Central memory CD4-positive, alpha-beta T cell (primary cell): ENCODE measurements at places on chromosomes 3 and 15.

DNA sequence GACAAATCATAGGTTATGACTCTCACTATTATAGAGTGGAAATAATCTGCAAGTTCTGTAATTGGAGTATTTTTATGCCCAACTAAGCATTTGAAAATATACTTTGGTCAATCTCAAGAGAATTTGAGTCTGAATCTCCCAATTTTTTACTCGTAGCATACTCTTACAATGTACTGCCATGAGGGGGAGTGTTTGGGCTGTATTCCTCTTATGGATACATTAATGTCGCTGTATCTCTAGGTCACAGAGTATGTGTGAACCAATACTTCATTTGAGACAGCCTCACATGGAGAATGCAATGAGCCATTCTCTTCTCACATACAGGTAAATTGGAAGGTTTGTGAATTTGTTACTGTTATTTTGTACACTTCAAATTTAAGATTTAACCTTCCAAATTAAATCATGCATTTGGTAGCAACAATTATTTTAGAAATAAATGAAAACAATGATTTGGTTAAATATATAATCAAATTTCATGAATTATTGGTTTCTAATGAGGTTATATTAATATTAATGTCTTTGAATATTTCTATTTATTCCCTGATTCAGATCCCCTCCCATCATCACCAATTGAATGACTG is 5.5 kb upstream of the CD200 start:
- DNase-seq, result peak; percentile 49

- no peak for DNase-seq
Measured at GRCh38 chr3:15385901-15386653, 41.3 kb downstream of the METTL6 start.

GRCh38 chr15:52308446-52309153 is 13.0 kb upstream of the MYO5C start:
- no peak for DNase-seq

DNA sequence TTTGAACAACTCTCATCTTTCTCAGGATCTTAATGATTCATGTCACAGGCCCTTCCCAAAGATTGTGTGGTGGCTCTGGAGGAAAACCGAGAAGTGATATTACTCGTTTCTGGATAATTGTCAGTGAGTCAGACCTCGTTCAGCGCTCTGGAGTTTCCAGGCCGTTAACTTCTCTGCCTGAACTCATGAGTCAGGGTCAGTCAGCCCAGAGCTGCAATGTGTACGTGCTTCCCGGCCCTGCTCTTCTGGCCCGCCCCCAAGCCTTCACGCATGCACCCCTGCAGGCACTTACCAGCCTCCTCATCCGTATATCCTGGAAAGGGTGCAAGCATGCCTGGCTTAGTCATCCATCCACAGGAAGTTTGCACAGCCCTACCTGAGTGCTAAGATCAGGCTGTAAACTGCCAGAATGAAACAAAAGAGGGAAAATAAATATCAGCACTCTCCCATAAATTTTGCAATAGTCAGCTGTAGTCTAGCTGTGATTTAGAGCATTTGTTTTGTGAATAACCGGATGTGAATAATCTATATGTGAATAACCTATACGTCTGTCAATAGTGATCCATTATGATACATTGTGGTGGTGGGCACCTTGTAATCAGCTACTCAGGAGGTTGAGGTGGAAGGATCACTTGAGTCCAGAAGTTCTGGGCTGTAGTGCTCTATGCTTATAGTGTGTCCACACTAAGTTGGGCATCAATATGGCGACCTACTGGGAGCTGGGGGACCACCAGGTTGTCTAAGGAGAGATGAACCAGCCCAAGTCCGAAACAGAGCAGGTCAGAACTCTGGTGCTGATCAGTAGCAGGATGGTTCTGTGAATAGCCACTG is 35.3 kb upstream of the SEMA4B start:
- DNase-seq, result no peak

DNA sequence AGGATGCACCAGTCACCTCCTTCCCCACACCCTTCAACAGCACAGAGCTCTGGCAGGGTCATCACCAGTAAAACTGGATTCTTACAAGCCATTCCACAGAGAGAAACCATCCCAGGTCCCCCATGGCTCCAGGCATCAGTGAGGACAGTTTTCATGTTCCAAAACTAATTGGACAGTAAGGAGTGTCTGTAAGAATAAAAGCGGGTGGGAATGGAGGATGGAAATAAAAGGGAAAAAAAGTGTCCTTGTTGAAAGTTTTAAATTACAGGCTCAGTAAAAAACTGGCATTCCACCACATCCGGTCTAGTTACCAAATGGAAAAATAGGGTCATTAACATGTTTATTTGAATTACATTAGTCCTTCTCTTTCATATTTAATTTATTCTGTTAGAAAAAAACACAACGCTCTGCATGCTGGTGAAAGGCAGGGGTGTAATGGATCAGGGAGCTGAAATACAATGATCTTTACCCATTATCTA is 117.4 kb downstream of the TIGIT start:
- DNase-seq, result no peak

DNA sequence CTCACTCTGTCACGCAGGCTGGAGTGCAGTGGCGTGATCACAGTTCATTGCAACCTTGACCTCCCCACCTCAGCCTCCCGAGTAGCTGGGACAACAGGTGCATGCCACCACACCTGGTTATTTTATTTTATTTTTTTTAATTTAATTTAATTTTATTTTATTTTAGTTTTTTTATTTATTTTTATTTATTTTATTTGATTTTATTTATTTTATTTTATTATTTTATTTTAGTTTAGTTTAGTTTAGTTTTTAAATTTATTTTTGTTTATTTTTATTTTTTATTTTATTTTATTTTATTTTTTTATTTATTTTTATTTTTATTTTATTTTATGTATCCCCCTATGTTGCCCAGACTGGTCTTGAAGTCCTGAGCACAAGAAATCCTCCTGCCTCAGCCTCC is 202.3 kb upstream of the SLCO3A1 start:
- DNase-seq, result no peak

DNA sequence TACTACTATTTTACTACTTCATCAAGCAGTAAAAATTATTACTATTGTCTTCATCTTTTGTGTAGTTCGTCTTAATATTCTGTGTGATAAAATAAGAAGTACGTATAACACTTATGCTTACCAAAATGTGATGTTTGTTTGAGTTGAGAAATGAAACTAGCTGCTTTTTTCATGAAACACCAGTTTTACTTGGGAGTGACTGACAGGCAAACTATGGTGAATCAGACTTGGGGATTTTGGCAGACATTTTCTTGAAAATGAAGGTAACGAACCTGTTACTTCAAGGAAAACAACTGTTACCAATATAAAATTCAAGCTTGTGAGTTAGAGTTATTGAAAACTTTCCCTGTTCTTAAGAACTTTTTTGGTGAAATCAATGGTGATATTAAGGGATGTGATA is 10.3 kb downstream of the U2SURP start:
- DNase-seq, result no peak

GRCh38 chr3:129985113-129985512 is 10.6 kb downstream of the TRH start:
- no peak for DNase-seq

GRCh38 chr15:29670998-29671981 is 151.0 kb downstream of the TJP1 start:
- DNase-seq, result no peak

DNA sequence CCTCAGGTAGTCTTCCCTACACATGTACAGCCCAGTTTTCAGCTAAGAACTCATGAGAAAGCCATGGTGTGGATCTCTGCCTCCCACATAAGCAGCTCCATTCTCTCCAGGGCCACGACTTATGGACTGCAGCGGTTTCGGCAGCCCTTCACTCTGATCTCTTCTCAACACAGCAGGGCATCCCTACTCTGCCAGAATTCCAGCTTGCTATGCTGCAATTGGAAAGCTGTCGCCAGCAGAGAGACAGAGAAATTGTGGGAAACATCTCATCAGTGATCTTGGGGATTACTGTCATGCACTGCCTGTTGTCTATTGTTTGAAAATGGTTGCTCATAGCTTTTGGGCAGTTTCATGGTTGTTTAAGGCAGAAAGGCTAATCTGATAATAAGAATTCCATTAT is 11.9 kb upstream of the BLM start:
- DNase-seq, result no peak

- no peak for DNase-seq
Measured at GRCh38 chr3:152374262-152374990, 105.7 kb downstream of the MBNL1 start.

- DNase-seq, result no peak
Measured at GRCh38 chr15:52789601-52790168, 451 bp downstream of the ONECUT1 start.

DNA sequence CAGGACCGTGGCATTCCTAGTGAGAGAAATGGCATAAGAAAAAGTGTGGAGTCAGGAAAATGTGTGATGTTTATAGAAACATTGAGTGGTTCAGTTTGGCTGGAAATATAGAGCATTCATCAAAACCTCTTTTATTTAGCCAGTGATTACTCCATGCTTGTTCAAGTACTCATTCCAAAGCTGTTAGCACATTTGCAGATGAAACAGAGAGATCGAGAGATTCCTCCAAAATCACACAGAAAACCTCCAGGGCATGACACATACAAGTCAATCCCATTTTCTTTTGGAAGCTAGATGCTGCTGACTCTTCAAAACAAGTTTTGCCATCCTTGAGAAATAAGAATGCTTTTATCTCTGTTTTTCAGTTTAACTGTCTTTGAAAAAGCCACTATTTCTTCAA is 11.5 kb upstream of the MB21D2 start:
- no peak for DNase-seq

DNA sequence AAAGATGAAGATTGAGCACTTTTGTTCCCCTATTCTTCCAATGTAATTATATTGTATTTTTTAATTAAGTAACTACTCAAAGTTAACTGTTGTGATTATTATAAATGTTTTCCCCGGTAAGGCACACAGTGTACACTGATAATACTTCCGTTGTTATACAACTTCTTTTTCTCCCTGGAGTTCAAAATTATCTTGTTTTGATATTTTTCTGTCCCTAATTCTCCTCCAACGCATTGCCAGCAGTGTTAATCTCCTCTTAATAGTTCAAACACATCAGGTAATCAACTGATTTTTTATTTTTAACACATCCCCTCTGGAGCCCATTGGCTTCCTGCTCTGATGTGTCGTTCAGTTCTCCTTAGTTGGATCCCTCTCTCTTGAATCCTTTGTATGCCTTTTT is 32.3 kb upstream of the MFSD1 start:
- DNase-seq, result no peak

DNA sequence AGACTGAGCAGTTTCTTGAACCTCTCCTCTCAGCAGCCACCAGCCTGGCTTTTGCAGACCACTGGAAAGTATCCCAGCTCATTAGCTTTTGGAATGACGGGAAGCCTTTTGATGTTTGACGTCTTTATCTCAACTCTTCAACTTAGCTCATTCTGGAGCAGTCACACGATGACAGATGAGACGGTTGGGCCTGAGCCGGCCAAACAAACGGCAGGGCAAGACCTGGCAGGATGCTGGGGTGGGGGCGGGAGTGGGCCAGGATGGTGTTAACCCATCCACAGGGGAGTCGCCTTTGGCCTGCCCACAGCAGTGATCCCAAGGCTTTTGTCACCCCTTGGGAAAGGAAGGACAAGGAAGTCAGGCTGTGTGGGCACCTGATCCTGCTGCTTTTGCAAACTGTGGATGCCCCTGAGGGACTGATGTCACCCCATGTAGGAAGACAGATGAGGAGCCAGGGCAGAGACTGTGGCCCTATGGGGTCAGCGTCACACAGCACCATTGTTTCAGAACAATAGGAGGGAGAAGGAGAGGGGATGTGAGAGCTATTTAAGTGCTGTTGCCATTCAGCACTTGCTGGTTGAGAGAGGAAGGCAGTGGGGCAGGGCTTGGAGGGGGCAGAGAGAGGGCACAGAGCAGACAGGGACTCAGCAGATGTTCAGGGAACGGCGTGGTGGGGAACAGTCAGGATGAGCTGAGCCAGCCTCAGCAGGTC is 121.9 kb upstream of the CTDSPL start:
- no peak for DNase-seq

DNA sequence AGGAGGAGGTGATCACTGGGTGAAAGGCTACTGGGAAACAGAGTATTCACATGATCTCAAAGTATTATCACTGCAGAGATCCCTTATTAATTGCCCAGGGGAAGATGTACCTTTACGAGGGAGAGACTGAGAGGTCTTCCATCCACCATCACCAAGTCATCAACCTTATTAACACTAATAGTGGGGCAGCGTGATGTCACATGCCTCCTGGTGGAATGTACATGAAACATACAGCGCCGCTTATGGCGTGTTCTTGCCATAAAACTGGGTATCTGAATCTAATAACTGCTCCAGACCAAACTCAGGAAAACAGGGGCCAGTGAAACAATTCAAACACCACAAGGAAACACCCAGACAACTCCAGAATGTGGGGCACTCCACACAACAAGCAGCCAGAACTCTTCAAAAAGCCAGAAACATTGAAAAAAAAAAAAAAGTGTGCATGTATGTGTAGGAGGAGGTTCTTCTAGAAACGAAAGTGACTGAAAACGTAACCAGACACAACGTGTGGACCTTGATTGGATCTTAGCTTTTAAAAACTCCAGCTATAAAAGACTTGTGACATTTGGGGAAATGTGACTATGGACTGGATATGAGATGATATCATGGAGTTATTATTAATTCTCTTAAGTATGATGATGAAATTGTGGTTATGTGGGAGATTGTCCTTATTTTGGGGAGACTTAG is 4.6 kb downstream of the STIMATE start:
- peak; percentile 65 for DNase-seq

DNA sequence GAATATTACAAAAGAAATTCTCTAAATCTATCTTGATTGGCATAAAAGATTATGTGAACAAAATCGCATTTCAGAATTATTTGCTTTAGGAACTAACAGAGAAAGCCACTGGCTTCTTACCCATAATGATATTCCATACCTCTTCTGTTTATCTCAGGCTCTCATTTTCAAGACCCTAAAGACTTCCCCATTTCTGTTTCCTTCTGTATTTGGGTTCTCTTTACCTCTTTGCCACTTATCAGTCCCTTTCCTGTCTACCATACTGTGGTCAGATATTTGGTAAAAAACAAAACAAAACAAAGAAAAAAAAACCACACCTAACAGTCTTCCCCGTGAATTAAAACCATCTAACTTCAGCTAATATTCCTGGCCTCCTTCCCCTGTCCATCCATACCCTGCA is 108.5 kb downstream of the LRRC28 start:
- no peak for DNase-seq

- DNase-seq, result no peak
Measured at GRCh38 chr15:32886459-32886858, 168.7 kb downstream of the GREM1 start.

- no peak for DNase-seq
Measured at GRCh38 chr15:94526071-94526689, 294.8 kb downstream of the MCTP2 start.

DNA sequence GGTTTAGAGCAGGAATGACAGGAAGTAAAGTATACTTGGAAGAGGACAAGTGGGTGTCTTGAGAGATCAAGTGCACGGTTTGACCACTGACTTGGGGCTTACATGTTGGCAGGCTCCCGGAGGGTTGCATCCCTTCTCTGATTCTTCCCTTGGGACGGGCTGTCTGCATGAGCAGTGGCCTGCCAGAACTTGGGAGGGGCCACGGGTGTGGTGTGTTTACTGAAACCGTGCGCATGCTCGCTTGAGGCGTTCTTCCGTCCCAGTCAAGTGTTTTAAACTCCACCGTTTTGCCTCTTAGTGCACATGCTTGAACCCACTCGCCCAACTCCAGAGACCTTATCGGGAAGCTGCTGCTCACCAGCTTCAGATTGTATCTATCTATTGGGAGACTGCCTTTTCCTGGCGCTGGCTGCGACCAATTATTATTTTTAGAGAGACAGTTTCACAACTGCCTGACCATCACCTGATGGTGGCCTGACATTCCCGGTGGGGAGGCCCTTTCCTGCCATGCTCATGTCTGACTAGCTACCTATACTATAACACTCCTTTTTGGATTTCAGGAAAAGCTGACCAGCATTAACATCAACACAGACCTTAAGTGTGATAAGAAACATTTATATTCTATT is 14.9 kb upstream of the C3orf22 start:
- no peak for DNase-seq
